ENCODE measurements at places on chromosomes 16 and 17. TPM values are rescaled to one million over a fixed set of nuclear protein-coding genes. Genes with fewer than 3 reads are reported as not detected.

PDILT gene
- not detected for total RNA-seq

DNA sequence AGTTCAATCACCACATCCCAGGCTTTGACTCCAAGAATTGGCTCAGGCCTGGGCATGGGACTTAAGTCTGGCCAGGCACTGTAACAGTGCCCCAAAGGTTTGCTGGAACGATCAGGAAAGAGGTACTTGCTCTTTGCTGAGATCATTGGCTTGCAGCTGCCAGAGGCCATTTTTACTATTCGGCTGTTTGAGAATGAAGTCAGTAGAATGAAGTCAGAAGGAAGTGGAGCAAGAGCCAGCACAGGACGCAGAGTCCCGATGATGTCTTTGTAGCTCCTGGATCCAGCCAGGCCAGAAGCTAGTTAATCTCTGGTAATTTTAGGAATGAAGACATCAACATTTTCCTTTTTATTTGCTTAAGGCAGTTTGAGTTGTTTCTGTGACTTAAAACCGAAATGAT lies 195.5 kb downstream of the RAB11FIP4 start:
- H3K4me1 ChIP-seq = no peaks in the 10 kb centered on the region
- H3K4me3 ChIP-seq = no peak overlapping the region
- H3K36me3 ChIP-seq = no peaks in the 10 kb centered on the region
- no peaks in the 10 kb centered on the region for H3K27me3 ChIP-seq
- no peak overlapping the region for H3K27ac ChIP-seq

GRCh38 chr16:72137380-72138063 lies 34.4 kb downstream of the PMFBP1 start:
- H3K27ac ChIP-seq = no peak overlapping the region
- H3K4me3 ChIP-seq = no peak overlapping the region
- no peaks in the 10 kb centered on the region for H3K4me1 ChIP-seq
- no peak for DNase-seq

DNA sequence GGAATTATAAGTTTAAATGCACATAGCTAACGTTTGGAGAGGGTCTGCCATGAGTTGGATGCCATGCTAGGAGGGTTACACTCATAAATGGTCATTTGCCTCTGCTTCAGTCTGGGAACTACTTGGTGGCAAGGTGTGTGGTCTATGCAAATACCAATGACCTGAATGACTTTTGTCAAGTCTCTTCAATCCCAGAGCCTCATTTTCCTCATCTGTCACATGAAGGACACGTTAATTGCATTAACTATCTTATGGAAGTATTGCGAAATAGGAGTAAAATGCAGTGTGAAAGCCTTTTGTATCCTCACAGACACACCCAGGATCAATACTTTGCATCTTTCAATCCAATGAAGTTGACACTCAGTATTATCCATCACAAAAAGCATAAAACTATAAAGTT lies 62.8 kb downstream of the CDK5R1 start:
- H3K27me3 ChIP-seq = no peaks in the 10 kb centered on the region
- DNase-seq = no peak
- no peak overlapping the region for H3K4me3 ChIP-seq
- peaks cover 38% of the 10 kb centered on the region for H3K4me1 ChIP-seq

- no peak for DNase-seq
- no peak overlapping the region for H3K4me3 ChIP-seq
- H3K27me3 ChIP-seq = peaks cover 40% of the 10 kb centered on the region
Measured at GRCh38 chr17:6787081-6787693, 11.2 kb downstream of the FBXO39 start.

- H3K4me3 ChIP-seq = no peak overlapping the region
- DNase-seq = no peak
- no peaks in the 10 kb centered on the region for H3K36me3 ChIP-seq
- H3K27me3 ChIP-seq = peaks cover 18% of the 10 kb centered on the region
Measured at GRCh38 chr16:1876468-1876867, 4.5 kb upstream of the MEIOB start.

- H3K27ac ChIP-seq = no peak overlapping the region
- DNase-seq = no peak
- no peak overlapping the region for H3K4me3 ChIP-seq
- H3K27me3 ChIP-seq = peaks cover 4% of the 10 kb centered on the region
- no peaks in the 10 kb centered on the region for H3K36me3 ChIP-seq
- peaks cover 5% of the 10 kb centered on the region for H3K4me1 ChIP-seq
Measured at GRCh38 chr17:18074566-18075272, 13.0 kb upstream of the DRG2 start.

All from activated naive CD4-positive, alpha-beta T cell treated with anti-CD3 and anti-CD28 coated beads for 36 hours (primary cell).